ENCODE measurements at places on chromosomes 12 and 14.

GRCh38 chr14:70708717-70709570 lies 67.2 kb downstream of the TTC9 start:
- no peak for DNase-seq

GRCh38 chr14:58072288-58073071 lies 79.5 kb downstream of the ARMH4 start:
- DNase-seq: peak; percentile 36

DNA sequence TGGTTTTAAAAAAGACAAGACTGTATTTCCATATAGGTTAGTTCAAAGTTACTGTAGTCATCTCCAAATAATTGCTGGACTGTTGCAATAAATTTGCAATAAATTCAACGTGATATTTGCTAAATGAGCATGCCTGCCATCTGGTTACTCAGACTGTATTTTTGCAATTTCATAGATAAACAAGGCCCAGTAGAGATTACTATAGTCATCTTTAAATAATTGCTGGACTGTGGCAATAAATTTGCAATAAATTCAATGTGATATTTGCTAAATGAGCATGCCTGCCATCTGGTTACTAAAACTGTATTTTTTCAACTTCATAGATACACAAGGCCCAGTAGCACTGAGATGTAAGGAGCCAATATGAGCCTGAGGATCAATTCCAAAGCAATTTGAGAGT lies 5.6 kb downstream of the NTN4 start:
- DNase-seq: no peak

- DNase-seq: peak; percentile 43
These were observed 3.5 kb upstream of the KLRD1 start for GRCh38 chr12:10304161-10304574.

DNA sequence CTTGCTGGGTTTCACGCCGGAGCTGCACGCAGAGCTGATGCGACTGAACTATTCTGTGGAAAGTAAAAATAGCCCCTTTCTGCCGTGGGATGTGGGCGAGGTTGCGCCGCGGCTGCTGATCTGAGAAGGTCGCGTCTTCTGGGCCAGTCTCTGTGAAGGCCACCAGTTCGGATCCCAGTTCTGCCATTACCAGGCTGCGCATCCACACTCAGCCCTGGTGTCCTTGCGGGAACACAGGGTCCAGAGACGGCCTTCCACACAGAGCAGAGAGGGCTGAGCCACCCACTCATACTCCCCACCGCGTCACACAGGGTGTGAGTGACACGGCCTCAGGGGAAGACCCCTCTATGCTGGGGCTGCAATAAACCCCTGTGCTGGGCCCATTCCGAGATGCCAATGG lies 13.9 kb downstream of the GALNT9 start:
- no peak for DNase-seq
